Neuronal stem cell (in vitro differentiated cells): ENCODE measurements at places on chromosomes 7 and 10.

- DNase-seq: no peak
Measured at GRCh38 chr7:158161194-158161593, 426.4 kb downstream of the PTPRN2 start.

GRCh38 chr7:32259931-32260596, 189.9 kb upstream of the PDE1C start:
- DNase-seq: no peak

DNA sequence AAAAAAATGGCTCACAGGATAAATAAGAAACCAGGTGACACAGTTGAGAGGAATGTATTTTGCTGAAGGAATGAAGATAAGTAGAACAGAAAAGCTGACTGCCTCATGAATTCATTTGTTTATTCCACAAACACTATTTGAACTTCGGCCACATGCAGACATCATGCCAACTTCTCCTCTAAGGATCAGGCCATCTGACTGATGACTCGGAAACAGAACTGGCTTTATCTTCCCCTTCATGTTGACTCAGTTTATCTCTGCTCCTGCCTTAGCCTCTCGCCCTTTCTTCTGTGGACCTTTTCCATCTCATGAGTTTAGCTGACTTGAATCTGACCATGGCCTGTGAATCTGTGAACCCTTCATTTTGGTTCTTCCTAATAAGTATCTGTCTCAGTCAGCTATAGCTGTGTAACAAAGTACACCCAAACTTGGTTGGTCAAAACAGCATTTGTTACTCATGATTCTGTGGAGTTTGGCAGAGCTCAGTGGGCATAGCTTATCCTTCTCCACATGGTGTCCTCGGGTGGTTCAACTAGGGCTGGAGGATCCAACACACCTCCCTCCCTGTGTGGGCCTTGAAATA, 44.0 kb upstream of the GRID1 start:
- no peak for DNase-seq

DNA sequence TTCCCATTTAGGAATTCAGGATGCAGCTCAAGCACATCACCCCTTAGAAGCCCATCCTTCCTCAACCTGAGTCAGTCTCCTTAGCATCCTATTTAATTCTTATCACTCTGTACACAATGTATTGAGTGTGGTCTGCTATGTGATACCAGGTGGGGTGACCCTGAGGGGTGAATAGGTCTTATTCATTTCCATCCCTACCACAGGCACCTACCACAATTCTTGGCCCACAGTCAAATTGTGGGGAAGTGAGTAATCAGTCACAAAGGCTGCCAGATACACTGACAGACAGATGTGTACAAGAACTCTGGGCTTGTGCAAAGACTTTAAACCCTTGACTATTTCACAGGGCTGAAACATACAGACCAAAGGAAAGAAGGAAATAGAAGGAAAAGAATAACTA, 560.5 kb downstream of the PARD3 start:
- no peak for DNase-seq

DNA sequence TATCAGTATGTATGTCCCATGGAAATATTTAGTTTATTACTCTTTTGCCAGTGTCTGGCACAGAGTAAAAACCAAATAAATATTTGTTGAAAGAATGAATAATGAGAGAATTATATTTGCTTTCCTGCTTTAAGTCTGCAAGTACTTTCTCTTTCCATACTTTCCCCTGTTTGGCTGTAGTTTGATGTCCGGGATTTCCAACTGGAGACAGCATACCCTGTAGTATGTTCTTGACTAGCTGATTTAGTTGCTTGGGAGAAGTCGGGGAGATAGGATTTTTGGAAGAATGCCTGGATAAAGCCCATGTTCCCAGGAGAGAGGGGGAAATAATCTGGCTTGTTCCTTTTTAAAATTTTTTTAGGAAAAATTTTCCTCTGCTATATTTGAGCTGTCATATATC, 516.1 kb downstream of the CCSER2 start:
- no peak for DNase-seq

GRCh38 chr7:42222891-42223290, 14.1 kb downstream of the GLI3 start:
- no peak for DNase-seq

GRCh38 chr10:104327745-104328645, 10.3 kb downstream of the ITPRIP start:
- no peak for DNase-seq

GRCh38 chr7:129017933-129018538, 36.9 kb downstream of the TNPO3 start:
- DNase-seq: no peak

- no peak for DNase-seq
Measured at GRCh38 chr10:79267499-79267898, 79.8 kb upstream of the PPIF start.

GRCh38 chr7:116455499-116455898, 44.0 kb upstream of the CAV2 start:
- no peak for DNase-seq

GRCh38 chr7:103902917-103903316, 86.5 kb downstream of the RELN start:
- DNase-seq: no peak

DNA sequence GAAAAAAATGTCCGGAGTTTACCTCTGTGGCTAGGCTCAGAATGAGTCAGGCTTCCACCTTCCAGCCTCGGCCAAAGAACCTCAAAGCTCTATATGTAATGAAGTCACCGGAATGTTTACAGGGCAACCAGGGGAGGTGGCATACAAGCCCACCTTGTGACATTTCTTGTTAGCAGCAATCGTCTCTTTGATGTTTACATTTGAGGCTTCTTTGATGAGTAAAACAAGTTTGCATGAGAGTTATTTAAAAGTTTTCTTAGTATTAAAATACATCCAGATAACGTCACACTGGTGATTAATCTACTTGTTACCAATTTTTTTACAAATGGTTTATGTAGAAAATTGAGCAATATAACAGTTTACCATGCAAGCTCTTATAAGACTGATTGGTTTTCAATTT, 133.1 kb upstream of the ADAM12 start:
- DNase-seq: no peak

DNA sequence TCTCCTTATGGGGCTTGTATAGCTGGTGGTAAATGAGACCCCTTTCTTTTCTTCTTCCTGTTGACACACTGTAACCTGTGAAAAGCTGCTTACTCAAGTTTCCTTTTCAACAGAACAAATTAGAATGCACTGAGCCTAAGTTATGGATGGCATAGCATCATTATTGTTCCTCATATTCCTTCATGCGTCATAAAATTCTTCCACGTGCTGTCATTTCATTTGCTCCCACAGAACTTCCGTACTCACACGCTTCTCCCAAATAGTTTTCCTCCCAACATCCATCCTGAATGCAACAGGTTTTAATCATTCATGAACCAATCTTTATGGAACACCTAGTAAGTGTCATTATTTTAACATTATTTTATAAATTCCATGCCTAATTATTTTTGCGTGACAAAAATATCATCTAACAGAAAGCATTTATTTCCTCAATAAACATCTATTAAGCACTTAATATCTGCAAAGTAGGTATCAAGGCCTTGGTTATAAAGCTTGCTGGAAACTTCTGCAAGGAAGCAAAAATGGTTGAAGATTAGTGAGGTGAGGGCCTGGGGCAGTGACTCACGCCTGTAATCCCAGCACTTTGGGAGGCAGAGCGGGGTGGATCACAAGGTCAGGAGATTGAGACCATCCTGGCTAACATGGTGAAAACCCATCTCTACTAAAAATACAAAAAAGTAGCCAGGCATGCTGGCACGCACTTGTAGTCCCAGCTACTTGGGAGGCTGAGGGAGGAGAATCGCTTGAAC, 18.9 kb upstream of the SEPTIN7 start:
- DNase-seq: no peak

GRCh38 chr7:127081539-127081938, 171.2 kb downstream of the GRM8 start:
- no peak for DNase-seq

DNA sequence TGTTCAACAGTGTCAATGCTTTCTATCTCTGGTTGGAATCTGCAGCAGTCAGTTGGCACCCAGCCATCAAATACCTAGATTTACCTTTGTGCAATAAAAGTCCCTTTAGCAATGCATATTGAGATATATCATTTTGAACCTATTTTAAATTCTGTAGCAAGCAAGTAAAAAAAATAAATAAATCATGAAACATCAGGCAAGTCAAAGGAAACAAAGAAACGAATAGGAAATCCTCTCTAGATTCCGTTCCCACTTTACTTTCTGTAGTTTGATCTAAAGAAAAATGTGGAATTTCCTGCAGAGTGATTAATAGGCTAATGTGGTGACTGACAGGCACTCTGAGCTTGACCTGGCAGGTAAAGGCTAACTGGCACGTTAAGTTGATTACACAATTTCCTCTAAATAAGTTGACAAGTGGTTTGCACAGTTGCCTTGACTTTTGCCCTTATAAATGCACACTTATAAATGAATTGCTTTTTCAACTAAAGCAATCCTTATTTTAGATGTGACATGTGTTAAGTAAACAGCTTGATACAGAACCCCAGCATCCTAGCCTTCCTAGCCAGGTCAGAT, 208.1 kb upstream of the TCF7L2 start:
- DNase-seq: no peak

DNA sequence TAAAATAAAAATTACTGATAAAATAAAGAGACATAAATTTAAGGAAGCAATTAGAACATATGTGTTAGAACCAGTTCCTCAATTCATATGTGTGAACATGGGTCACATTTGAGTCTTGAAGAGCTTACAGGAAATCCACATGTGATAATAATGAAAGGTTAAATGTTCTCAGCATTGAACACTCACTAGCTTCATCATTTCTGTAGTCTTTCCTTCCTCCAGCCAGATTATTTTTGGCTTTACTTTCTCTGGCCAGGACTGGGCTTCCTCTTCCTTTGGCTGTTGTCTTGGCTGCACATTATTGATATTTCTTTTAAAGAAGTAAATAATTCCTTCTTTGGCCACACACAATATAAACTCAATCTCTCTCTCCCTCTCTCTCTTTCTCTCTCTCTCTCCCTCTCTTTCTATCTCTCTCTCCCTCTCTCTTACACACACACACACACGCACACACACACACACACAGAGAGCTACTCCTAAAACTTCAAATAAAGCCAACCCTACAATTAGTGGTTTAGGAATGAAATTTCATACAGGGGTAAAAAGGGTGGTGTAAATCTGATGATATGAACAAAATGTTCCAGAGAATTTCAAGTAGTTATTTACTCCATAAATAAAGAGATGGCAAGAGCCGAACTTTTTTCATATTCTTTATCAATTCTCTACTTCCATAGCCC, 171.2 kb downstream of the REEP3 start:
- DNase-seq: no peak
